ENCODE measurements at places on chromosomes 2 and 18. TPM values are rescaled to one million over a fixed set of nuclear protein-coding genes. Genes with fewer than 3 reads are reported as not detected.

DNA sequence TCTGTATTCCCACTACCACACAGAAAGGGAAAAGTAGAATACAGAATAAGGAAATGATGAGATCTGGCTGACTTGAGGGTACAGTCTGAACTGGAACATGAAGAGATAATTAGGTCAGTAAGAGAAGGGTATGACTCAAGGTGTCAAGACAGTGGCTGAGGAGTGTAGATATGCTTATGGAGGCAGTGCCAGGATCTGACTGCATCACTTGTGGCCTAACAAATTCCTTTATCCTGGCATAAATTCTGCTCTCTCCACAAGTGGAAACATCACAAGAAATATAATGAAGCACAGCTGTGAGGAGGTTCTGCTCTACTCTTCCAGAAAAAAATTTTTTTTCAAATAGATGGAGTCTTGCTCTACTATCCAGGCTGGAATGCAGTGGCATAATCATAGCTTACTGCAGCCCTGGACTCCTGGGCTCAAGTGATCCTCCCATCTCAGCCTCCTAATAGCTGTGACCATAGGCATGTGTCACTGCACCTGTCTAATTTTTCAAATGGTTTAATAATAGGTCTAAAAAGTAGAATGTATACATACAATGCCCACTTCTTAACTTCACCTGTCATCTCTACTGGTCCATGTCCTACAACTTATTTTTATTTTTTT lies 85.3 kb downstream of the C2orf74 start:
- DNase-seq = no peak

GRCh38 chr2:228066126-228066798 lies 115.2 kb downstream of the SPHKAP start:
- no peak for DNase-seq

- DNase-seq = no peak
Observed at GRCh38 chr2:169715379-169716237, 18.0 kb upstream of the KLHL23 start.

Gene GPAT2
- 6.0 TPM for total RNA-seq

Gene CHMP3
- 166 TPM for total RNA-seq

- DNase-seq = peak; percentile 88
Observed at GRCh38 chr2:235135990-235136561, 184.3 kb downstream of the SH3BP4 start.

- no peak for DNase-seq
Observed at GRCh38 chr2:61220768-61221167, 58.8 kb downstream of the C2orf74 start.

- no peak for DNase-seq
Observed at GRCh38 chr18:59916746-59917145, 16.9 kb downstream of the PMAIP1 start.

Gene ALPI
- total RNA-seq = not detected

Gene CRYGB
- not detected for total RNA-seq

Gene TPO
- total RNA-seq = 6.5 TPM

GRCh38 chr2:39688181-39688580 lies 22.5 kb downstream of the TMEM178A start:
- no peak for DNase-seq

DNA sequence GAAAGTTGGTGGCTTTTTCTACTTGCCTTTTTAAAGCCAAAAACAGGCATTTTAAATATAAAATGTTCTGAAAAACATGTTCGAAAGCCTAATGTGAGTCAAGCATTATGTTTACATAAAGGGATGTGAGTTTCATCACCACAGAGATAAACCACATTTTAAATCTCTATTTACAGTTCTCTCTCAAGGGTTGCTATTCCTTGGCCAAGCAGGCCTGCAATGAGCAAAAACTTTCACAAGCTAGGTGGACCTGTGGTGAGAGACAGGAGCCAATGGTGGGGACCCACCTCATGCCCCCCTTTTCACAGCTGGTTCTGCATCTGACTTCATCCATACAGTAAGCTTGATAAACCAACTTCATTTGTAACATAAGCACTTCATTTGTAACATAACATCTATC lies 65.1 kb downstream of the CUL3 start:
- no peak for DNase-seq

Gene CD207
- 0.42 TPM for total RNA-seq

Gene CRYGD
- not detected for total RNA-seq

Gene MREG
- 0.67 TPM for total RNA-seq

Data from posterior vena cava (tissue), 2 donors.